ENCODE measurements at places on chromosomes 1 and 21. TPM values are rescaled to one million over a fixed set of nuclear protein-coding genes. Genes with fewer than 3 reads are reported as not detected.

The SLC9C2 gene
- total RNA-seq: 0.46 TPM

The NECTIN4 gene
- total RNA-seq: 1.8 TPM

The F13B gene
- not detected for total RNA-seq

The AMY1B gene
- not detected for total RNA-seq

The RPTN gene
- not detected for total RNA-seq

The KRTAP12-1 gene
- not detected for total RNA-seq

The OVAAL gene
- not detected for total RNA-seq

The DMBX1 gene
- total RNA-seq: not detected

The ZNF644 gene
- 62.4 TPM for total RNA-seq

The CELA2B gene
- total RNA-seq: not detected

The ETV3L gene
- total RNA-seq: not detected
